Sigmoid colon (tissue), 7 donors: ENCODE measurements at places on chromosomes 4 and X. TPM values are rescaled to one million over a fixed set of nuclear protein-coding genes. Genes with fewer than 3 reads are reported as not detected.

PFKFB1 gene
- 0.44 TPM for polyA plus RNA-seq

VSIG4 gene
- polyA plus RNA-seq, result 36.6 TPM

NPY1R gene
- 7.2 TPM for polyA plus RNA-seq

NXF2 gene
- polyA plus RNA-seq, result not detected

ABCB7 gene
- polyA plus RNA-seq, result 5.8 TPM

DCAF8L2 gene
- polyA plus RNA-seq, result not detected

GAB3 gene
- polyA plus RNA-seq, result 0.60 TPM
